Karpas-422 (cell line): ENCODE measurements at places on chromosomes 11 and 22.
A peak's percentile ranks its signal among the peaks of the same experiment; 100 is the strongest.

DNA sequence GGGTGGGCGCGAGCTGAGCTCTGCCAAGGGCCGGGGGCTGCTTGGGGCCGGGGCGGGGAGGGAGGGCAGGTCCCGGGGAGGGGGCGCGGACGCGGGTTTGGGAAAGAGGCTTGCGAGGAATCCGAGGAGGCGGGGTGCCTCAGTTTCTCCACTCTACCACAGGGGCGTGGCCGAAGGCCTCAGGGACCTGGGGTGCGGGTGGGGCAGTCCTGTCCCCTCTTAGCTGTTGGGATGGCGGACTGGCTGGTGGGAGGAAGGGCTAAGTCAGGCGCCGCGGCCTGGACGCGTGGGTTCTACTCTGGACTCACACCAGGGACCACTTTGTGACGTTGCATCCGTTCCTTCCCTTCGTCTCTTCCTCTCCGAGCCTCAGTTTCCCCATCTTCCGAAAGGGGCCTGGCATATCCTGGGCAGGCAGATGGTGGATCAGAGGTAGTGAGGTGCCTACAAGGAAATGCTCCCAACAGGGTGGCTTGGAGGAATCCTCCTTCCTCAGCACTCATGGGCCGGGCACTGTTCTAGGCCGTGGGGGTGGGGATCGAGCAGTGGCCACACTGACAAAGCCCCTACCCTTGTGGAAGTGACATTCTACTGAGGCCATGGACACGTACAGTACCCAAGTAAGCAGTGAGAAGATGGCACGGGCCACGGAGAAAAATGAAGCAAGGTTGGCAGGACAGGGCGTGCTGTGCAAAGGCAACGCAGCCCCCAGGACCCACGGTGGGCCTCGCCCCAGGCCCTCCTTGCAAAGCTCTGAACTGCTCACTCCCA is 13.2 kb downstream of the IGLL1 start:
- no peak for DNase-seq

GRCh38 chr11:118198370-118198769 is 21.9 kb upstream of the SCN2B start:
- DNase-seq = peak; percentile 88

GRCh38 chr11:61533401-61533800 is 24.9 kb downstream of the LRRC10B start:
- no peak for DNase-seq

DNA sequence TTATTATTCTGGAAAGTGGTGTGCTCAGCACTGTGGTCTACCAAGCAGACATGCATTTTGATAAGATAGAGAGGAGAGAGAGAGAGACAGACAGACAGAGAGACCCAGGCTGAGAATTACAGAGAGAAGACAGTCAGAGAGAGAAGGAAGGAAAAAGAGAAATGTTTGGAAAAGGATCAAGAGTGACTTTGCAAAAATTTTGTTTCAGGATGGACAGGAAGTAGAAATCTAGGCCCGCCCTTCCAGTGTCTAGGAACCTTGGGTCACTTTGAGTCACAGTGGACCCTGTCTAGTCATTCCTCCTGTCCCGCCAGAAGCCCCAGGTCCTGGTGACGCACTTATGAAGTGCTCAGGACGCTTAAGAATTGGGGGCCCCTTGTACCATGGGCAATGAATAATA is 166.7 kb downstream of the ST3GAL4 start:
- DNase-seq = no peak

- peak; percentile 58 for DNase-seq
These were observed 25.0 kb upstream of the ARFGAP3 start for GRCh38 chr22:42881982-42882656.

DNA sequence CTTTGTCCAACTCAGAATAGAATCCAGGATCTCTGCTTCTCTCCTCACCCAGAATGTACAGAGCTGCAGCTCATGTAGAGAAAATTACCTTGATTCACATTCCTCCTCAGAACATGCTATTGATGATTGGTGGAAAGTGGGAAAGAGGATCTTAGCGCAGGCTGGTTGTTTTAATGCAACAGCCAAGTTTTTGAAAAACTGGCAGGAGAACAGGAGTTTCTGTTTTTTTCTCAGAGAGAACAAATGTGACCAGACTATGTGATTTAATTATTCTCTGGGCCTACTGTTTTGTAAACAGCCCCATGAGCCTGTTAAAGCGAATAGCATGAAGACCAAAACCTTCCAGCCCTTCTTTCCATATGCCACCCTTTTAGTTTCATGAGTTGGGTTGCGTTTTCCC is 19.1 kb upstream of the IL18BP start:
- DNase-seq = no peak

DNA sequence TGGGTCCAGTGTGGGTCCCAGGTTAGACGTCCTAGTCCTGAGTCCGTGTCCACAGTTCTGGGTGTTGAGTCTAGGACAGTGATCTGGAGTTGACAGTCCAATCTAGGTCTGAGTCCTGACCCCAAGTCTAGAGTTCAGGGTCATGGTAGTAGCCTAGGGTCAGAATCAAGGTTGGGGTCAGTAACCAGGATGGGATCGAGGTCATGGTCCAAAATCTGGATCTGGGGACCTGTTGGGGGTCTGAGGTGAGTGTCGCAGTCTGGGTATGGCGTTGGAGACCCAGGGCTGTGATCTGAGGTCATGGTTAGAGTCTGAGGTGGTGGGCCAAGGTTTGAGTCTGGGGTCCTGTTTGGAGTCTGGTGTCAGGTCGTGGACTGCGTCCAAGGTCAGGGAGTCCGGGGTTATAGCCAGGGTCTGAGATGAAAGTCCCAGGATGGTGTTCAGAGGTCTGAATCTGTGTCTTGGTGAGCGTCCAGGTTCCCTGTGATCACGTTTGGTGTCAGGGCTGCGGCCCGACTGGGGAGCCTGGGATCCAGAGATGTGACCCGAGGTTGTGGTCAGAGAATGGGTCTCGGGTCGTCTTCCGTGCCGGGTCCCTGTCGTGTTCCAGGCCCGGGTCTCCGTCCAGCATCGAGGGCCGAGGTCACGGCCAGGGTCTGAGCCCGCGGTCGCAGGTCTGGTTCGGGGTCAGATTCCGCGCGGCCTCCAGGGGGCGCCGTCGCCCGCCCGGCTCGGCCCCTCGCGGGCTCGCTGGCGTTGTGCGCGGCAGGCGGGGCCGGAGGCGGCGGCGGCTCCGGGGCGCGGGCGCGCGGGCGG is 432 bp upstream of the GRK2 start:
- peak; percentile 89 for DNase-seq

- no peak for DNase-seq
These were observed 1232.8 kb downstream of the LRRC4C start for GRCh38 chr11:40226654-40227053.

DNA sequence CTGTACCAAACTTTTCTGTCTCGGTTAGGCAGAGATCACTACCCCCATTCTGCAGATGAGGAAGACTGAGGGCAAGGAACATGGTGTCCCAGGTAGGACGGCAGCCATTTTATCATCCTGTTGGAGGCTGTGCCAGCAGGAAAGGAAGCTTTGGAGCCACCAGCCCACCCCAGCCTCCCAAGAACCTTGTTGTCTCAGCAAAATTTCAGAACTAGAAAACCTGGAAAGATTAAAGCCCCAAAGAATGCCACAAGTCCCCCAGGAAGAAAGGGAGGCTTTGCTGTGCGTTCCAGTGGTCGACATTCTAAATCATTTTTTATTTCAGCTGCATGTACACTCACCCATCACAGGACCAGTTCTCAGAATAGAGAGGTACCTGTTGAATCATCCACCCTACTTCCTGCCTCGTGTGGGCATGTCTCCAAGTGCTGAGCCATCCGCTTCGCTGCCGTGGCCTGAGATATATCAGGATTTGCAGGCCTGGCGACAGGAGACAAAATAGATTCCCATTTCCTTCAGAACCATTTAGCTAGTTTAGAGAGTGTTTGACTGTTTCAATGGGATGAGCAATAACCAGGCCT is 13.0 kb upstream of the EIF3D start:
- DNase-seq = no peak

DNA sequence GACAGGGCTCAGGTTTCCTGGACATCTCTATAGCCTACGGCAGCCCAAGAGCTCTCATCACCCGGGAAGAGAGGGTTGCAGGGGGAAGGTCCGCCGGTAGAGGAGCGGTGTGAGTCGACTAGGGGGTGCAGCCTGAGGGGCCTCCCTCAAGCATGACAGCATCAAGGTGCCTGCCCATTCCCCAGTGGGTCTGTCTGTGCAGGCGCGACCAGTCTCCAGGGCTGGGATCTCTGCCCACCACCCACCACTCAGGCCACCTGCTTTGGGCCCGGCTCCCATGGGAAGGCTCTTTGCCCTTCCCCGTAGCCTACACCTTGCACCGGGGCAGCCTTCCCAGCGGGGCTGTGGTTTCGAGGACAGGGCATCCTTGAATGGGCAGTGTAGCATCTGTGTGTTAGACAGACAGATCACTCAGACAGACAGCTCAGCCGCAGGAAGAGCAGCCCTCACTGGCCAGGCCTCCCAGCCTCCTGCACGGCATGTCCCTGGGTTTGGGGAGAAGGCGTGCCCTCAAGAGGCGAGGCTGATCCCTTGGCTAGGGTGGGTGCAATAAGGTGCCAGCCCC is 29.2 kb downstream of the CERK start:
- DNase-seq = no peak

DNA sequence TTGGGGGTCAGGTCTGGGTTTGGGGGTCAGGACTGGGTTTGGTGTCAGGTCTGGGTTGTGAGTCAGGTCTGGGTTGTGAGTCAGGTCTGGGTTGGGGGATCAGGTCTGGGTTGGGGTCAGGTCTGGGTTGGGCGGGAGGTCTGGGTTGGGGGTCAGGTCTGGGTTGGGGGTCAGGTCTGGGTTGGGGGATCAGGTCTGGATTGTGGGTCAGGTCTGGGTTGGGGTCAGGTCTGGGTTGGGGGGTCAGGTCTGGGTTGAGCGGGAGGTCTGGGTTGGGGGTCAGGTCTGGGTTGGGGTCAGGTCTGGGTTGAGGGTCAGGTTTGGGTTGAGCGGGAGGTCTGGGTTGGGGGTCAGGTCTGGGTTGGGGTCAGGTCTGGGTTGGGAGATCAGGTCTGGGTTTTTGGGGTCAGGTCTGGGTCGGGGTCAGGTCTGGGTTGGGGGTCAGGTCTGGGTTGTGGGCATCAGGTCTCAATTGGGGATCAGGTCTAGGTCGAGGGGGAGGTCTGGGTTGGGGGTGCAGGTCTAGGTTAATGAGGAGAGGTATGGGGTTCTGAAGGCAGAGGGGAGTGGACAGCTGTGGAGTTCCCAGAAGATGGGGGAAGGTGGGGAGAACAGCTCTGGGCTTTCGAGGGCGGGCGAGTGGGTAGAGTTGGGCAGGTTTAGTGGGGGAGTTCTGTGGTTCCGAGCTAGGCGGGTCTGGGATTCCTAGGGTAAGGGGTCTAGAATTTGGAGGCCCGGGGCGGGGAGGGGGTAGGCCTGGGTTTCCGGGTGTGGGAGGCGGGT is 629 bp downstream of the TTLL8 start:
- no peak for DNase-seq

DNA sequence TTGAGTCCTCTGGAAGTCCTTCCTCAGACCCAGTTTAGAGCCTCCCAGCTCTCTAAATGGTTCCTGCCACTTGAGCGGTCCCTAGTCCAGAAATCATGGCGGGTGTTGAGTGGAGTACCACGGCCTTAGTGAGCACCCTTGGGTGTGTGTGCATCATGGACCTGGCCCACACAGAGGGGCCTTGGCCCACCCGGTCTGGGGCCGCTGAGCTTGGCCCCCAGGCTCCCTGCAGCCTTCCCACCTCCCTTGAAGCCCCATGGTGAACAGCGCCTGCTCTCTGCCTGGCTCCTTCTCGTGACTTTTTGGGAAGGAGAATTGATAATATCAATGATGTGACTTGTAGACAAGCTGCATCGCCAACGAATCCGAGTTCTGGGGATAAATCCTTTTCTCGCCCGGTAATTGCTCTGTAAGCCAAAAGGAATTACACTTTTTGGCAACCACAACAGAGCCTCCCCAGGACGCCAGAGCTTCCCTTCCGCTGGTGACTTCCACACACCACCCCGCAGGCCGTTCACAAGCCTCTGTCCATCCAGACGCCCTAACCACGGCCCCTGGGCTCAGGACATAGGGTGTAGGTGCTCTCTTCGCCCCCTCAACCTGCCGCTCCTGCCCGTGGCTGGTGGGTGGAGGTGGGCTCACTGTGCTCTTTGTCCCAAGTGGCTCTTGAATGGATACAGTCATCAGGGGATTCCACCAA is 93.8 kb downstream of the NECTIN1 start:
- no peak for DNase-seq

DNA sequence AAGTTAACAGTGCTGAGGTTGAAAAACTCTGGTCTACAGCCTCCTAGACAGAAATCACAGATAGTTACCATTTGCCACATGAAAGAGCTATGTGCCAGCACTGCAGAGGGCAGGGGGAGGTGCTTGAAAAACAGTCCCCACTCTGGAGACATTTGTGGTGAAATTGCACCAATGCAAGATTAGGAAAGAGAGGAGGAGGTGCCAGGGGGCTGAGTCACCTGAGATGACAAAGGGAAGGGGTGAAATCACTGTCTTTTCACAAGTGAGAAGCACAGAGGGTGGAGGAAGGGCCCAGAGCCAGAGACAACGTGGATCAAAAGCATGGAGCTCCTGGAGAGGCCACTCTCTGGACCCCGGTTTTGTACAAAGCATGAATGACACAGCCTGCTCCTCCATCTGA is 196.3 kb downstream of the BUD13 start:
- DNase-seq = no peak

GRCh38 chr22:25453557-25453956 is 110.9 kb upstream of the GRK3 start:
- no peak for DNase-seq

- DNase-seq = no peak
These were observed 37.9 kb upstream of the PRR5 start for GRCh38 chr22:44664149-44664548.

DNA sequence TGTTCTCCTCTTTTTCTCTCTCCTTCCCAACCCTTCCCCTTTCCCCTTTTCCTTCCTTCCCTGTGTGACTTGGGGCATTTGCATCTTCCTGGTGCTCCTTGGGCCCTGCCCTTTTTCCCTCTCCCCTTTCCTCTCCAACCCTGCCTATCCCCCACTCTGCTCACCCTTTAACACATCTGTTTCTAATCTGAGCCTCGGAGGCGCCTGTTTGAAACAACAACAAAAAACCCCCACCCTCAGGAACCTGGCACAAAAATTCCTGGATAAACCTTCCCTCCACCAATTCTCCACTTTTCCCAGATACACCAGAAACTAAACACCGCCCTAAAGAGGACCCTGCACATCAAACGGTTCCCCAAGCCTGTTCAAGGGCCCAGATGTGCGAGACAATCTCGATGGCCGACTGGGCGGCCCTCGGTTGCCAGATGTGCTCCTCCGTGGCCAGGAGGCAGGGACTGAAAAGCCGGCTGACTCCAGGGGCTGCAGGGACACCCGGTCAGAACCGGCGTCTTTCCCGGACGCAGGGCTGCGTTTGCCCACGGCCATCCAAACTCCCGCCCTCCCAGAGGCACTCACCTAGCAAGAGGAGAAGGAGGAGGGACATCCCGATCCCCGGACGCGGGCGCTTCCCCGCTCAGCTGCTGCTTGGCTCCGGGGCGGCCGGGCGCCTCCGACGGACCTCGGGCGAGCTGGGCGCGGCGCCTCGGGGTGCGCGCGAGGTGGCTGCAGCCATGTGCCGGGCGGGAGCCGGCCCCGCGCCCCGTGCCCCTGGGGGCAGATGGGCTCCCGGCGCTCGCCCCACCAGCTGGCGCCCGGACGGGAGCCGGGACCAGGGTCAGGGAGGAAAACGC is 486 bp downstream of the CLMP start:
- DNase-seq = no peak

- DNase-seq = no peak
These were observed 66.6 kb upstream of the ASPHD2 start for GRCh38 chr22:26362471-26362870.

GRCh38 chr22:29166180-29166579 is 39.5 kb upstream of the EMID1 start:
- DNase-seq = no peak

GRCh38 chr11:2838091-2838490 is 47.5 kb downstream of the CDKN1C start:
- no peak for DNase-seq
